ENCODE measurements at places on chromosomes 12 and 14. TPM values are rescaled to one million over a fixed set of nuclear protein-coding genes. Genes with fewer than 3 reads are reported as not detected.

GRCh38 chr14:101237252-101237616, 324.1 kb upstream of the DIO3 start:
- DNase-seq: no peak

The TEX22 gene
- 0.49 TPM for total RNA-seq

The SELPLG gene
- total RNA-seq: 1.3 TPM

The MMP17 gene
- total RNA-seq: 0.76 TPM

DNA sequence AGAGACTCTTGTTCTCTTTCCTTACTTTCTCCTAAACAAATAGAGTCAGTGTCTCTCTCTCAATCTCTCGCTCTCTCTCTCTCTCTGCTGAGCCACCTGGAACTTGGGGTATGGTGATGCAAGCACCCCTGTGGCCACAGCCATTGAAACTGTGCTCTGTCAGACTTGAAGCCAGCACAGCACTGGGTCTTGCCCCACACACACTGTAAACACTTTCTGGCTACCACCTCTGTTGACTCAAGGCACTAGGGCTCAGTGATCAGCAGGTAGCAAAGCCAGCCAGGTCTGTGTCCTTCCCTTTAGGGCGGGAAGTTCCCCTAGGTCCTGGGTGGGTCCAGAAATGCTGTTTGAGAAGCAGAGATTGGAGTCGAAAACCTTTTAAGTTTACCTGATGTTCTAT, 125.9 kb upstream of the GARIN6 start:
- DNase-seq: no peak

- no peak for DNase-seq
These were observed 21.8 kb upstream of the BCDIN3D start for GRCh38 chr12:49864798-49865090.

DNA sequence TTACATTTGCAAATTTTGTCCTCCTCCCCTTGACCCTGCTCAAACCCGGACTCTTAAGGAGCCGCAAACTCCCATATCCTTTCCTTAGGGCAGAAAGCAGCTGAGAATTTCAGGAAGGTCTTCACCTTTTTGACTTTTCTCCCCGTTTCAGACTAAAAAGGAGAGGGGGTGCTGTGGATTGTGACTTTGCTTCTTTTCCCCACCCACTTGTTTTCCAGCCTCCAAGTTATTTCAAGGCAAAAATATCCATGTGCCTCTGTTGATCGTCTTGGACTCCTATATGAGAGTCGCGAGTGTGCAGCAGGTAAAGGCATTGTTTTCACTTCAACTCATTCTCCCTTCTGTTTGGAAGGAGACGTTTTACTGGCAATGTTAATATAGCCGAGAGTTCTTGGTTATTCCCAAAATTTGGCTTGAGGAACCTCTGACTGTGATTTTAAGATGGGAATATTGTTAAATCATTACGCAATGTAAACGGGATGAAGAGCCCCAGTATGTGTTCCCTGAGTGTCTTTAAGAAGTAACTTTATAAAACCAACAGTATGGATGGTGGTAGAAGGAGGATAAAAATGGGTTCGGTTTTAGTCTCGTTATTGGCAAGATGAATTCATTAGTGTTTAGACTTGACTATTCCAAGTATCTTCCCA, 663 bp downstream of the LRRK2 start:
- no peak for DNase-seq

The ERP29 gene
- 113 TPM for total RNA-seq

DNA sequence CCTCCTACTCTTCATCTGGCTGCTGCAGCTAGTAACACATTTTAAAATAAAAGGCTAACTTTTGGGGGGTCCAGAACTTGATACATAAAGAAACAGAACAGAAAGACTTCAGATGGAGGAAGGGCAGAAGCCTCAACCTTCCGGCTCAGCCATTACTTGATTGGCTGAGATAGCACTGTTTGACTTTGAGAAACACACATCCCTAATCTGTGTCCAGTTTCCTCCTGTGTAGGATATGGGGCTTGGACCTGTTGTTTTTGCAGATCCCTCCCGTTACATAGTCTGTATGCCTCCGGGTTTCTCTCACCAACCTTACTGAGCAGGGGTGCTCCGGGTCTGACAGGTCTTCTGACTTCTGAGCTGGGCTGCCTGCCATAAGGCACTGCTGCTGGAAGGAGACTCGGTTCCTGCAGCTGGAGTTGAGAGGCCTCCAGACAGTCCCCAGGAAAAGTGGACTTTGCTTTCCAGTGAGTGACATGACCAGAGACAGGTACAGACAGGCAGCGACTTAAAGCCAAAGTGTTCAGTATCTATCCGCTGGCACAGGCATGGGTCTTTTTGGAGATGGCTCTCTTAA, 8.3 kb upstream of the ZNF641 start:
- DNase-seq: no peak

The MSI1 gene
- 7.4 TPM for total RNA-seq

The OTOGL gene
- total RNA-seq: 0.47 TPM

DNA sequence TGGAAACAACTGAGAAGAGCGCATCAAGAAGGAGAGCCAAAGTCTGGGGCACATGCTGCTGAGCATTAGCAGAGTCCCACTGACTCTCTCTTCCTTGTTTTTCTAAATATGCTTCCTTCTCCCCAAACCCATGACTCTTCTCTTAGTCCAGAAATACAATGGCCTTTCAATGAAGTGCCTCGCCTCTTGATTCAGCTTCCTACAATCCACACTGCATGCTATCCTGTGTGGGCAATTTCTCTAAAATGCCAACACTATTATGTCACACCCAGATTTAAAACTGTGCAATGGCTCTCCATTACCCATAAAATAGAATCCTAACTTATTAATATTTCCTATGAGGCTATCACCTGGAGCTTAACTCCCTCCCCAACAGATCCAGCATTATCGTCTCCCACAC, 198.6 kb downstream of the RPAP3 start:
- no peak for DNase-seq

DNA sequence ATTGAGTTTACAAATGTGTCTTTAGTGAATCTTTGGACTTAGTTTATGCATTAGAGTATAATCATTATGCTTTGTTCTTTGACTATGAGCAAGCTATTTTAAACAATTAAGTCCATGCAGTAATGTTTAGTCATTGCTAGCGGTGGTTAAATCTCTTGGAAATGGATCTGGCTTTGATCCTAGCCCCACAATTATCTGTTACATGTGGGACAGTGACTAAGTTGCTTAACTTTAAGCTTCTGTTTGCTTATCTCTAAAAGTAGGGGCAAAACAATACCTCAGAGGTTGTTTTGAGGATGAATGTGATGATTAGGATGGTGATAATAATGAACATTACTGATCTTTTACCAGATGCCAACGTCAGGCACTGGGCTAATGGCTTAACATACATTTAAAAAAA, 124.2 kb downstream of the NPAS3 start:
- no peak for DNase-seq

The RFX4 gene
- total RNA-seq: not detected

DNA sequence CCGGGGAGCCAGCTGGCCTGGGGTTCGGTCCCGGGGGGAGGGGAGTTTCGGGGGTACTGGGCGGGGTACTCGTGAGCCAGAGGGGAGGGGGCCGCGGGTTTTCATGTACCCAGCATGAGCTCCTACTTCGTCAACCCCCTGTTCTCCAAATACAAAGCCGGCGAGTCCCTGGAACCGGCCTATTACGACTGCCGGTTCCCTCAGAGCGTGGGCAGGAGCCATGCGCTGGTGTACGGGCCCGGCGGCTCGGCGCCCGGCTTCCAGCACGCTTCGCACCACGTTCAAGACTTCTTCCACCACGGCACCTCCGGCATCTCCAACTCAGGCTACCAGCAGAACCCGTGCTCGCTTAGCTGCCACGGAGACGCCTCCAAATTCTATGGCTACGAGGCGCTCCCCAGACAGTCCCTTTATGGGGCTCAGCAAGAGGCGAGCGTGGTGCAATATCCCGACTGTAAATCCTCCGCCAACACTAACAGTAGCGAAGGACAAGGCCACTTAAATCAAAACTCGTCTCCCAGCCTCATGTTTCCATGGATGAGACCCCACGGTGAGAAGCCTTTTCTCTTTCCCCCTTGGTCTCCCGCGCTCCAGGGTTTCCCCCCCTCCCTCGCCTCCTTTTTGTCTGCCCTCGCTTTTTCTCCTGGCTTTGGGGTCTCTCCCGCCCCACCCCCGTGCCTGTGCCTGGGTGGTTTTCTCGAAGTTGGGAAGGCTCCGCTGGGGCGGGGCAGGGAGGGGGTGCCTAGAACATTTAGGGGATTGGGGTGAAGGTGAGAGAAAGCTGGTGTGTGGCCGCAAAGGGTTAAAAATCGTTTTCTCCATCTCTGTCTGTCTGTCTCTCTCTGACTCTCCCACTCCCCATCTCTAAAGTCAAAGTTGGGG, 627 bp downstream of the HOXC8 start:
- no peak for DNase-seq
